ENCODE measurements at places on chromosomes 11 and 22.

- no peak for DNase-seq
These were observed 20.4 kb downstream of the BIRC2 start for GRCh38 chr11:102367364-102367763.

GRCh38 chr11:62574363-62575071, 826 bp upstream of the EEF1G start:
- DNase-seq: no peak

GRCh38 chr22:46598224-46598623, 22.0 kb upstream of the GRAMD4 start:
- DNase-seq: no peak

DNA sequence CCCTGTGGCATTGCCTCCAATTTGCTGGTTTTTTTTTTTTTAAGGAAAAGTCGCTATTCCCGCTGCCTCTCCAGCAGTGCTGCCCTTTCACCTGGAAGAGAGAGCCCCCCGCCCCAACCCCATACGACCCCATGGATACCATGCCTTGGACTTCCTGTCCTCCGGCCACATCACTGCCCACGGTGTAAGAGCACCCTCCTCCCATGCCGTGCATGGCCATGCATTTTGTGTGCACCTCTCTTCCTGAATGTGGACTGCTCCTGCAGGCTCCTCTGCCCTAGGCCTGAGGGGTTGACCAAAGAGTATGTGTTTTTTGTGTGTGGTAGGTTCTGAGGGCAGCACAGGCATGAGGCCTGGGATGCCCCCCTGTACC, 65.6 kb upstream of the SPON1 start:
- no peak for DNase-seq

DNA sequence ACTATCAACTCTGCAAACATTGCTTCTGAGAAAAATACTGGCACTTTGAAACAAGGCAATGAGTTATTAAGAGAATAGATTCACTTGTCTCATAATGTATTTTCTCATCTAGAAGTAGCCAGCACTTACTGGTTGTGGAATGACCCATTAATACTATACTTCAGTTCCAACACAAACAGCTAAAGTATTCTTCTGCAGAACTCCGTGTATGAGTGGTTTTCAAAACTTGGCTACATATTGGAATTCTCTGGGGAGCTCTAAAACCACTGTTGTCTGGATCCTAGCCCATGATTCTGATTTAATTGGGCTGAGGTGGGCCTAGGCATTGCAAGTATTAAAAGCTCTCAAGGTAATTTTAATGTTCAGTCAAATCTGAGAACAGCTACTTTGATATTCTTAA, 1416.4 kb upstream of the RAG2 start:
- no peak for DNase-seq

Measured in stimulated activated CD8-positive, alpha-beta memory T cell treated with anti-CD3 and anti-CD28 coated beads, Interleukin-7, amount 100 ng/mL, for 1 hour (primary cell).